ENCODE measurements at places on chromosomes 5 and 9.

DNA sequence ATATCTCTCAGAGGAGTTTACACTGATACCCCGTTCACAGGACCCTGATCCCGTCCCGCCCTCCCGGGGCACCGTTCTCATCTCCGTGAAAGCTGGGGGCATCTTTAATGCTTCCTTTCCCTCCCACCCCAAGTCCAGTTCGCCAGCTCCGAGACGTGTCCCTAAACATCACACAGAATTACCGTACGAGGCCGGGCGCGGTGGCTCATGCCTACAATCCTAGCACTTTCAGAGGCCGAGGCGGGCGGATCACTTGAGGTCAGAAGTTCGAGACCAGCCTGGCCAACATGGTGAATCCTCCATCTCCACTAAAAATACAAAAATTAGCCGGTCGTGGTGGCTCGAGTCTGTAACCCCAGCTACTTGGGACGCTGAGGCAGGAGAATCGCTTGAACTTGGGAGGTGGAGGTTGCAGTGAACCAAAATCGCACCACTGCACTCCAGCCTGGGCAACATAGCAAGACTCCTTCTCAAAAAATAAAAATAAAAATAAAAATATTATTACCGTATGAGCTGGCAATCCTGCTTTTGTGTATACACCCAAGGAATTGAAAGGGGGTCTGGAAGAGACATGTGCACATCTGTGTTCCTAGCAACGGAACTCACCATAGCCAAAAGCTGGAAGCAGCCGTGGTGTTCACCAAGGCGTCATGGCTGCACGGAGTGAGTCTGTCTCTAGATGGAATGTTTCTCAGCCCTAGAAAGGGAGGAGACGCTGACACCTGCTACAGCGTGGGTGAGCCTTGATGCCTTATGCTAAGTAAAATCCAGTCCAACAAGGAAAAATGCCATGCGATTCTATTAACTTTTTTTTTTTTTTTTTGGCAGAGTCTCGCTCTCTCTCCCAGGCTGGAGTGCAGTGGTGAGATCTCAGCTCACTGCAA is 1.2 kb upstream of the ABO start:
- DNase-seq: no peak

DNA sequence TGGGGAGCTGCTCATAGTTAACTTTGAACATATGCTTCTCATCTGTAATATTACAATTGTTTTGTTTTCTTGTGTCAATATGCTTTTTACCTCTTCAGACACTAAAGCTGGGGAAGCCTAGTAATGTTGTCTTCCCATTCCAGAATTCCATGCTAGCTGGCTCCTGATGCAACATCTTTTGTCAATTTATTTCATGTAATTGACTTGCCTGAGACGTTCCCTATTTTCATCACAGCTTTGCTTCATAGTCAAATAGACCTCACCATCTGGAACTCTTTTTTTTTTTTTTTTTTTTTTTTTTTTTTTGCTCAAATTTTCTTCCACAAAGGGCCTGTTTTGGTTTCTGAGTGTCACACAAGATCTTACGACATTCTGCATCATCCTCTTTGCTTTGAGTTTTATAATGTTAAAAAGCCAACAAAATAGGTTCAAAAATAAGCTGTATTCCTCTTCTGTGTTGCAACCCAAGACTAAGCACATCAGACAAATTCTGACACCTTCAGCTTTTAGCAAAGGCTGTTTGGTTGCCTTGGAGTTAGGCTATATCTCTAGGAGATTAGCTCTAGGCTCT is 235.2 kb downstream of the NR3C1 start:
- no peak for DNase-seq

DNA sequence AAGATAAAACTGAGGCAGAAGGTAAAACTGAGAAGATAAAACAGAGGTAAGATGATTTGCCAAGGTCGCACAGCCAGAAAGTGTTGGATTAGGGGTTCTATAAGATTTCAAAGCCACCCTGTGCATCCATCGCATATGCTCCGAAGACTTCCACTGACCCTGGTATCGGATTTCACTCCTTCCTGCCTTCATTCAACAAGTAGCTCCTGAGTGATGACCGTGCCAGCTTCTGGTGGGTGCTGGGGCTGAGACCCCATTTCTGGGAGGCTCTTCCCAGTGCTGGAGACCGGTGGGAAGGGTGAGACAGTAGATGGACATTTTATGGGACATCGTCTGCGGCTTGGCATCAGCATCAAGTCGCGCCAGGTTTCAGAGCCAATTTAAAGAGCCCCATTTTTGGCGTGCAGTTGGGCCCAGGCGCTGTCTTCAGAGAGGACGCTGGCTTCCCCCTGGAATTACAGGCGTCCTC is 53.7 kb upstream of the DAB2IP start:
- peak; percentile 16 for DNase-seq

DNA sequence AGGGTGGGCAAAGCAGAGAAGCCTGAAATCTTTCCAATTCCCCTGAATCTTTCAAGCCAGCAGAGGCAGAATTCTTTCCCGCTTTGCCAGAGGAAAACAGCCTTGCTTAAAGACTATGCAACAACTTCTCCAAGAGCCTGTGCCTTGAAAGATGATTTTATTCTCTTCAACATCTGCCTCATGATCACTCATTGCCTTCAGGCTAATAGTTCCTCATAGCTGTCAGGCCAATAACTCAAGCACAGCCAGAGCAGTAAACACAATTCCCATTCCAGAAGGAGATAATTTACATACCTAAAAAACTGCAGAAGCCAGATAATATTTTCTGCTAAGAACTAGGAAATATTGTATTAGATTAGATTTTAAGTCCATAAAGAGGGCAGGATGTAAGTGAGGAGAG is 92.3 kb upstream of the PUM3 start:
- no peak for DNase-seq

GRCh38 chr5:150279330-150280020 is 10.1 kb downstream of the CAMK2A start:
- no peak for DNase-seq

DNA sequence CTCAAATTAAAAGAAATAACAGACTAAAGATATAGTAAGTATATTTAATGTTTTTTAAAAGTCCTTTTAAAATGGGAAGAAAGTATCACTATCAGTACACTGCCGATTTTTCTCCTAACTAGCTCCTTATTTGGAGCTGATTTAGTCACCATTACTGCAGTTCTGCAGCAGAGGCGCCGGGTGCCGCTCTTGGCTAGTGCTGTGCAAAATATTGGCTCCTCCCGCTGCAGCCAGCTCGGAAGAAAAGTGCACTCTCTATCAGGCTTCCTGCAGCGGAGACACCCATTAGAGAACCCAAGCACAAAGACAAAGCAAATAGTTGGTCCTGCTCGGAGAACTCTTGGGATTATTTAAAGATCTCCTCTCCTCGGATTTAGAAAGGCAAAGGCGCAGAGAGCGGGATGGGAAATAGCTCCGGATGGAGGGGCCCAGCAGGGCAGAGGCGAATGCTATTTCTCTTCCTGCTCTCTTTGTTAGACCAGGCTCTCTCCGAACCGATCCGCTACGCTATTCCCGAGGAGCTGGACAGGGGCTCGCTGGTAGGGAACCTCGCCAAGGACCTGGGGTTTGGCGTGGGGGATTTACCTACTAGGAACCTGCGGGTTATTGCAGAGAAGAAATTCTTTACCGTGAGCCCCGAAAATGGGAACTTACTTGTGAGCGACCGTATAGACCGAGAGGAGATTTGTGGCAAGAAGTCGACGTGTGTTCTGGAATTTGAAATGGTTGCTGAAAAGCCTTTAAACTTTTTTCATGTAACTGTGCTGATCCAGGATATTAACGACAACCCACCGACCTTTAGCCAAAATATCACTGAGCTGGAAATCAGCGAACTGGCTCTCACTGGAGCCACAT is at the start of gene PCDHGB3:
PCDHGB3 (plus strand) TSS at position 249 of the 855 bp plus-strand sequence; CDS start at position 402, 153 bp downstream.
- DNase-seq: peak; percentile 60

GRCh38 chr9:68843239-68843638 is 138.2 kb downstream of the PIP5K1B start:
- DNase-seq: no peak

DNA sequence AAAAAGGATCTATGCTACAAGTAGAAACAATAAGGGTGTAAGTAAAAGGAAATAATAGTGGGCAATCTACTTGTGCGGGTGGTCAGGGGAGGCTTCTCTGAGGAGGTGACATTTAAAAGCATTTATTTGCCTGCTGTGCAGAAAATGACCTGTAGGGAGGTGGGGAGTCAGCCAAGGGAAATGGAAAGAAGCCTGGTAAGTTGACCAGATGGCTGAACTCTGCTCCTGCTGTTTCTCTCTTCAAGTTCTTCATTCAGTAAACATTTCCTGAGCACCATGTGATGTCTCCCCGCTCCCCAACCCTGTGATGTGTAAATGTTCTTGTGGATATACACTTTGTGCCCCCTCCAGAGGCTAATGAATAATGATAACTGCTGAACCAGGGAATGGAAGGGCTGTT is 9.9 kb upstream of the SPIN1 start:
- DNase-seq: no peak

GRCh38 chr5:41848983-41849382 is 21.2 kb downstream of the OXCT1 start:
- DNase-seq: no peak

DNA sequence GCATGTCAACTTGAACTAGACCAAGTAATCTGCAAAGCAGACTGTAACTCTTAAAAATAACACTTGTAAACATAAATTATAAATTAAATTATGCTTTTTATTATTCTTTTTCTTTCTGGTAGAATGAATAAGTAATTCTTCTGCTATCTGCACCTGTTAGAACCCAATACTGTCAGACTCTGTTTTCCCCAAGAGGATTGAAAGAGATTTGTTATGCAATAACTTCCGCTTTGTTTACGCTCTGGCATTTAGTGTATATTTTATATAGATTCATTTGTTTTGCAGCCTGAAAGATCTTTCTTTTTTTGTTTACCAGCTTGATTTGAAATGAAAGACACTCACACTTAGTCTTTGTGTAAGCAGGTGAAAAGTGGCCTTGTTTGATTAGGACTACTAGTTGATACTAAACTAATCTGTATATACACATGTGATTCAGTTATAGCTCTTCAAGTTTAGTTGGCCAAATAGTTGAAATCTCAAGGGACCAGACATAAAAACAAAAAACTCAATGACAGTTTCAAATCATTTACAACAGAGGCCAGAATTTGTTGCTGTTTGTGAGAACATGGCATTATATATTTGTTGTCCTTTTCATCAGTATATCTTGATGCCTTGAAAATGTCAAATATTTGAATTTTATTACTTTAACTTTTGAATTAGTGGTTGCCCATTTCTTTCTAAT is 155.8 kb downstream of the PBX3 start:
- no peak for DNase-seq

DNA sequence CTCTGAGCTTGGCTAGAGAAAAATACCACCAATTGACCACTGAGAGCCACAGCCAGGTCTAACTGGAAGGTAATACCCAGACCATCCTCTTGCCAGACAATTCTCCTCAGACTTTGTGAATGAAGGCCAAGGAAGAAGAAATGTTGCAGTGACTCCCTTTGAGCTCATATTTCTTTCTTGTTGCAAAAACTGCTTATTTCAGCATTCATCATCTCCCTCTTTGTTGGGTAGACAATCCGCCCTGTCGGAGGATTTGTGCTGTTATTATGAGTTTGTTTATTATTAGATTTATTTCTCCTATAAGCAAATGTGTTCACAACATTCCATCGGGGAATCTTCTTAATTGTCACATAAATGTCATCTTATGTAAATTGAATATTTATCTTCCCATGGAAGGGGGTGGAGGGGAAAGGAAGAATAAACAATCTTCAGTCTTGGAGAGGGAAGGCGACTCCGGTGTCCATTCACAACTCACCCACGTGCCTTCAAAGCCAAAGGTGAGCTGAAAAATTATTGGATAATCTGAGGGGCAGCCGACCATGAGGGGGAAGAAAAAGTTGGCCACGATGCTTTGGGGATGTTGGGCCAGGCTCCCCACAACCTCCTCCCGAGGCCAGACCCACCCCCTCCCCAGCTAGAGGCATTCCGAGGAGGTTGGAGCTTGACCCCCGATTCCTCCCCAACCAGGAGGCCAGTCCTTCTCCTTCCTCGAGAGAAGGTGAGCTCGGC is 1.8 kb upstream of the JADE2 start:
- DNase-seq: no peak

- no peak for DNase-seq
These were observed 10.0 kb upstream of the ZNF131 start for GRCh38 chr5:43110606-43111170.

- peak; percentile 42 for DNase-seq
These were observed 159.2 kb downstream of the NSG2 start for GRCh38 chr5:174204535-174205313.

GRCh38 chr9:29044959-29045358 is 1471.7 kb upstream of the C9orf72 start:
- DNase-seq: peak; percentile 45

DNA sequence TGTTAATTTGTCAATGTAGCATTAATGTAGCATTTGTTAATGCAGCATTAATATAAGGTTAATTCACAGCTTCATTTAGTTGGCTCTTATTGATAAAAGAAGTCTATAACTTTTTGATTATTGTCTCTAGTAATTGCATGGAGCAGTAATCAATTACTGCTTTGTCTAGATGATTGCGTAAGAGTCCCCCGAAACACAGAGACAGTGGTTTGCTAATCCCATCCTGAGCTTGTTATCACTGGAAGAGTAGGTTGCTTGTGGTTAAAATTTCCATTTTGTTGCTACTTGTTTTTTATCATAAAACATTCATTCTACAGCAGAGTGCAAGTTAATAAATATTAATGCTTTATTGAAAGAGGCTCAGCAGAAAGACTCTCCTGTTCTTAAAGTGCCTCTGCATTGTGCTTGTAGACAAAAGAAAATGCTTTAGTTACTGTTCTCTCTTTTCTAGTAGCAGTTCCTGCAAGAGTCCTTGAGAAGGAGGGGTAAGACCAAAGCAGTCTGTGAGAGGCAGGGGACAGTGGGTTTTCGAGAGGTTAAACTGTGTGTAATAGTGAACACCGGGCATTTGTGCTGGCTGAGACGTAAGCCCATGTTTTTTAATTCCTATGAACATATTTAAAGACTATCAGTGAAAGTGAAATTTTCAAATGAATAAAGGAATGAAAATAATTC is 291.7 kb downstream of the TRPM3 start:
- peak; percentile 39 for DNase-seq

DNA sequence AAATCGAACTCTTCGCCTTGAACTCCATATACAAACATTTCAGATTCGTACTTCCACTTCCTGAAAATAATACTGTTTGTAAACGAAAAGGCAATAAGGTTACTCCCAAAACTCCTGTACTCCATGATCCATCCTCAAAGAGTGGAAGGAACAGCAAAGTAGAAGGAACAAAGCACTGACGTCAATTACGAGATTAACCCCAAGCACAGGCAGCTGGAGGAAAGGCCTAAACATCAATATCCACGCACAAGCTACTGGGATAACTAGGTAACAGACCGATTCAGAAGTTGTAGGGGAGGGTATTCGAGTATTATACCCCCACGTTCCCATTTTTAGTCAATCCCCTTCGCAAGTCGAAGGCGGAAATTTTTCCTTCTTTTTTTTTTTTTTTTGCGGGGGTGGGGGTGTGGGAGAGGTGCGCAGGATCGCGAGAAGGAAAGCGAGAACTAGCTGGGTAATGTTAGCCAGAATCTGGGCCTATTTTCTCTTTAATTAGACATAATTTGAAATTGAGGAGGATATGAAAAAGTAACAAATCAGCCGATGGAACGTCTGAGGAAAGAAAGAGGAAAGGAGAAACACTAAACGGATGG is 909 bp downstream of the AFF4 start:
- DNase-seq: peak; percentile 80

All from astrocyte of the hippocampus (primary cell).